ENCODE measurements at places on chromosomes 16 and 17. TPM values are rescaled to one million over a fixed set of nuclear protein-coding genes. Genes with fewer than 3 reads are reported as not detected.

- DNase-seq: no peak
Measured at GRCh38 chr16:80788027-80788426, 16.4 kb downstream of the CDYL2 start.

GRCh38 chr17:62725791-62726249 lies 82.3 kb downstream of the MARCHF10 start:
- peak; percentile 48 for DNase-seq

- no peak for DNase-seq
Measured at GRCh38 chr16:58252716-58253115, 42.1 kb downstream of the PRSS54 start.

DNA sequence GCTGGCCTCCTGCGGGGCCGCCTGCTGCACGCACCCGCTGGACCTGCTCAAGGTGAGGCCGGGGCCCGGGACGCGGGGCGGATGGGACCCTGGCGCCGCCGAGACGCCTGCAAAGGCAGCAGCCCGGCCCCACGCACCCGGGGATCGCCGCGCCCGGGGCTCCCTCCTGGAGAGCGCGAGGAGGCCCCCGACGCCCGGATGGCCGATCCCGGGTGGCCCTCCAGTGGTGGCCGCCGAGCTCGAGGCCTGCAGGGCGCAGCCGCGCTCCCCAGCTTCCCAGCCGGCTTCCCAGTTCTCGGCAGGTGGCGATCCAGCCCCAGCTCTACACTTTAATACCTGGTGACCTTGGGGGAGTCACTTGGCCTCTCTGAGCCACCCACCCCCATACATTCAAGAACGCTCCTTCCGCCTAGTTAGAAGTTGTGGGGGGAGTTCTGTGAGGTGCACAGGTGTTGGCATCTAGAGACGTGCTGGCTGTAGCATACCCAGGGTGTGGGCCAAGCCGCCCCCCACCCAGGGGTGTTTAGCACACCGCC lies 452 bp downstream of the SLC25A10 start:
- no peak for DNase-seq

GRCh38 chr16:23976524-23976923 lies 140.7 kb downstream of the PRKCB start:
- no peak for DNase-seq

GRCh38 chr17:50169881-50170459 lies 4.2 kb downstream of the SGCA start:
- DNase-seq: no peak

- no peak for DNase-seq
Measured at GRCh38 chr17:68658999-68659780, 58.0 kb upstream of the FAM20A start.

- no peak for DNase-seq
Measured at GRCh38 chr17:78159575-78160158, 8.7 kb upstream of the SYNGR2 start.

DNA sequence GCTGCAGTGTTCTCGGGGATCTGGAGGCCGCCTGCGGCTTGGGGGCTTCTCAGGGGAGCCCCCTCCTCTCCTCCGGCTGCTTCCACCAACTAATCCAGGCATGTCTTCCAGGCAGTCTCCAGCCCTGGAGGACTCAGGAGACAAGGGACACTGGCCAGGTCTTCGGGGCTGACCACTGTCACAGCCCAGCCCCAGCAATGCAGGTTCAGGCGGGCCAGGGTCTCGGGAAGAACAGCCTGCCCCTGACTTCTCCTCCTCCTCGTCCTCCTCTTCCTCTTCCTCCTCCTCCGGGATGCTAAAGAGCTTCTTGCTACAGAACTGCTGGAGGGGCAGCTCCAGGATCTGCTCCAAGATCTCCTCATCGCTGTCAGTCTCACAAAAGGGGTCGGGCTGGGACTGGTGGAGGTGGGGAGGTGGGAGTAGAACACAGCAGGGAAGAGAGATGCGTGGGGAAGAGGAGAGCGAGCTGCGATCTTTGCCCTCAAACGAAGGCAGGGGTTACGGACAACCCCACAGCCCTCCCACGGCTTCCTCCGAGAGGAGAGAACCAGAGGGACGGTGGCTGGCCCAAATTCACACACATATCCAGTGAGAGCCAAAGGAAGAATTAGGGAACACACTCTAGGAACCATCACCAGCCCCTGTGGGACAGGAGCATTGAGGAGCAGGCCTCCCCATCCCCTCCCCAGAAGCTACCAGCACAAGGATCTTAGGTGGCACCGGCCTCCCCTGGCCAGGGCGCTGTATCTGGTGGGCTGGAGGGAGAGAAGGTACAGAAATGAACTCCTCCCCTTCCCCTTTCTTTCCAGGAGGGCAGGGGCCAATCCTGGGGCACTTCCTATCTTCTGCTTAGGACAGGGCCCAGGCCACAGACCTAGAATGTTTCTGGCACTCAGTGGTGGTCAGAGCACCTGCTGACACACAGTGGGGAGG lies 19.3 kb downstream of the TSPOAP1 start:
- DNase-seq: no peak

DNA sequence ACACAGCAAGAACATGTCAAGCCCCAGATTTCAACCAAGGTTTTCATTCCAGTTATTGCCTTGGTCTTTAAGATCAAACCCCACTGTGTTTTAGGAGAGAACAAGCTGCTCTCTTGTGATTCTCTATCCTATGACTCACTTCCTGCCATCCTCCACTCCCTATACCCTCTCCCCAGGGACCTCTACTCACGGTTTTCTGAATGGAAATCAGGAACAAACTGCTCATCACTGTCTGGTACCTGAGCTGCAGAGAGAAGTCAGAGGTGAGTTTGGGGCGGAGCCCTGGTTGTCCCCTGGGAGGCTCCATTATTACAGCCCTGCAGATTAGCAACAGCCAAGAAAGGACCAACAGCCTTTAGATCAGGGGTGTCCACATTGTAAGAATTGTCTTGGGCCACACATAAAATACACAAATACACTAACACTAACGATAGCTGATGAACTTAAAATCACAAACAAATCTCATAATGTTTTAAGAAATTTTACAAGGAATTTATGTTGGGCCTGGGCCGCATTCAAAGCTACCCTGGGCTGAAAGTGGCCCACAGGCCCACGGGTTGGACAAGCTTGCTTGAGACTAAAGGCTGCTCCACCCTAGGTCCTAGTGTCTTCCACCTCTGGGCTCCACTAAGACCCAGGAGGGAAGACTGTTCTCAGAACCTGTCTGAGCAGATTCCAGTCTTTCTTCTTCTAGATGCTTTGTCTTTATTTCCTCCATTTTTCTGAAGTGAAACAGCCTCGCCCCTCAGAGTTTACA lies 9.7 kb downstream of the ETV4 start:
- DNase-seq: no peak

- DNase-seq: no peak
Measured at GRCh38 chr17:3801347-3801746, 359 bp upstream of the ITGAE start.

DNA sequence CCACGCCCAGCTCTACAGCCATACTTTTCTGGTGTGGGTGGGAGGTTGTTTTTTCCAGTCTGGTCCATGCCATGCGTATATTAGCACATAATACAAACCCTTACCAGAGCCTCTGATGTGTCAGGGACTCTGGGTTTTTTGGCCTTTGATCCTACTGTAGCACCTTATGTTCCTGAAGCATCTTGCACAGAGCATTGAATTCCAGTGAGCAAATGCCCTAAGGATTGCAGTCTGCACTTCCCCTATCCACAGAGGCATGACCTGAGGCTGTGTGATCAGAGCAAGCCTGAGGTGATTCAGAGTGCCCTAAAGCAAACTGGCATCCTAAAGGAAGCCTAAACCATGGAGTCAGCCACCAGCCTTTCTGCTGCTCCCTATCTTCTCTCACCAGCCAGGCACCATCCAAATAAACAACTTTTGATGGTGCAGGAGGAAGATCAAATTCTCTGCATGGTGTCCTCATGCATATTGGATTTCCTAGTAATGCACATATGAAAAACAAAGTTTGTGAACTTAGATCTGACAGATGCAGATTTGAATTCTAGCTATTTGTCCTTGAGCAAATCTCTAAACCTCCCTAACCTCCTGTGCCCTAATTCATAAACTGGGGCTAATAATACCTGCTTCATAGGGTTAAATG lies 41.2 kb upstream of the HAS3 start:
- no peak for DNase-seq

DNA sequence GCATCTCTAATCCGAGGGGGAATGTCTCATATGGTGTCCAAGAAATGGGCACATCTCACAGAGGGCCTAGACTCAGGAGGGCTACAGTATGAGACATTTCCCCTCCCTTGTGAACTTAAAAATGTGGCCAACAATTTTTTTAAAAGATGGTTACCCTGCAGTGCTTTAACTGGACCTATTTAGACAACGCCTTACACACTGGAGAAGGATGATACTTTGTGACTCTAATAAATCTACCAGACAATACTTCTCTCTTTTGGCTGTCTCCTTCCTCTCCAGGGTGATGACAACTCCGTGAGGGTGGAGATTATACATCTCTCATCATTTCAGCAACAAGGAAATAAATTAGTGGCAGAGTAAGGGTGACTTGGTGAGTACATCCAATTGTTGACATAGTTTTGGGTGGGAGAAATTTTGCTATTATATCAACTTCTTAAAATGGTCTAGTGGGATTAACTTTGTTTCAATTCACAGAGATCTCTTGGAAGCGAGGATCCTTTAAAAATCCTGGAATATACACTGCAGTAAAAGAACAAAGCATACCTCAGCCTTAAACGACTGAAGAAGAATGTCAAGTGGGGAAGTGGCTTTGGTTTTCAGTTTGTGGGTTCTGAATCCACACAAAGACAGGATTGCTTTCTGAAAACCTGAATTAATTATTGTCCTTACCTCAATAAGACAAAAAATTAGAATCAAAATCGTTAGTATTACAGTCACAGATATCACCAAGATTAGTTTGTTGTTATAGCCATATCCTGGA lies 89.8 kb downstream of the KPNA2 start:
- no peak for DNase-seq

- no peak for DNase-seq
Measured at GRCh38 chr16:21684199-21684598, 20.4 kb downstream of the OTOA start.

- DNase-seq: no peak
Measured at GRCh38 chr16:15510992-15511391, 76.6 kb downstream of the BMERB1 start.

- DNase-seq: no peak
Measured at GRCh38 chr16:717450-718245, 2.7 kb downstream of the METRN start.

DNA sequence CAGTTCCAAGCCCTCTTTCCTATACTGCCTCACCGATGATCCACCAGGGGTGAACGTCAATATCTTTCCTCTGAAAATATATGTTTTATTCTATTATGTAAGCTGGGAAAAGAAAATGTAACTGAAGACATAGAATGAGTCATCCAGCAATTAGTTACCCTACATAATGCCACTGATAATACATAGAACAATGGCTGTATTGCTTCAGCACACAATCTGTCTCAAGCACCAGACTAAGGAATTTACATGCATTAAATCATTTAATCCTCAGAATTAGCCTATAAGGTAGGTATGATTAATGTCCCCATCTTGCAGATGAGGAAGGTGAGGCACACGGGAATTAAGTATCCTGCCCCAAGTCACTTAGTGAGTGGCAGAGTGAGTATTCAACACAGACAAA lies 472.8 kb downstream of the TOX3 start:
- no peak for DNase-seq

DNA sequence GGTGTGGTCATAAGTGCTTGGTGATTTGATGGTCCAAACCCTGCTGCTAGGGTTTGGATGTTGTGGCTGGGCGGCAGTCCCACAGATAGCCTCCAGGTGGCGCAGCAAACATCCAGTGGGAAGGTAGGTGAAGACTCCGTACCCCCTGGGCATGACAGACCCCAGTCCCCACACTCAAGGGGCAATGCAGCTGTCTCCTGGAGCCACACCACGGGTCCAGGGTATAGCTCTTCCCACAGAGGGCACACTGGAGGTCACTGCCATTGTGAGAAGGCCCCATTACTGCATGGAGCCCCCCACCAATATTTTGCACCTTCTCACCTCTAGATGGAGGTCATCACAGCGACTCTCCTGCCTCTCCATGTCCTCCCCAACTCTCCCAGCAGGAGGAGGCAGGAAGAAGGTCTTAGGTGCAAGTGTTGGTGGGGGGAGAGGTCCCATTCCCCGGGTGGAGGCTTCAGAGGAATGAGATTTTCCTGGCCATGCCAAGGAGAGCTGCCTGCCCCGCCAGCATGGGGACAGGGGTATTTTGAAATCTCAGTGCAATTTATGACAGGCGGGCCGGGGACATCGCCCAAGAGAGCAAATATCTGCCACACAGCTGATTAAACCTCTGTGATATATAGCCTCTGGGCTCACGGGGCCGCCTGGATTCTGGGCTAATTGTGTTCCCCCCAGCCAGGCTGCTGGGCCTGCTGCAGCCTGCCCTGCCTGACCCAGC lies 17.1 kb upstream of the C17orf113 start:
- DNase-seq: peak; percentile 57

GRCh38 chr17:5971969-5972368 lies 98.2 kb upstream of the WSCD1 start:
- DNase-seq: no peak

GRCh38 chr17:80101946-80102663 lies 724 bp downstream of the GAA start:
- peak; percentile 35 for DNase-seq

DNA sequence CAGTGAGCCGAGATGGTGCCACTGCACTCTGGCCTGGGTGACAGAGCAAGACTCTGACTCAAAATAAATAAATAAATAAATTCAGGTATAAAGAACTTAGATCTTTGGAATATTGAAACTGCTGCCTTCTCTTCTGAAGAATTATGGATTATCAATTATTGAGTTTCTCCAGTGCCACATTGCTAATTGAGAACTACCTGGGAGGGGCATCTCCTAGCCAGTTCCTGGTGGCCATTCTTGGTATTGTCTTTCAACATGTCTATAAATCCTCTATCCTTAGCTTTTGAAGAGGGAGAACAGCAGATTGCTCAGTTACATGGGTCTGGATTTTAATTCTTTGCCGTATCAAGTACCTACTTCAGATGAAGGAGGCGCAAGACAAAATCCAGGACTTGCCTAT lies 29.2 kb downstream of the CALCOCO2 start:
- DNase-seq: no peak

DNA sequence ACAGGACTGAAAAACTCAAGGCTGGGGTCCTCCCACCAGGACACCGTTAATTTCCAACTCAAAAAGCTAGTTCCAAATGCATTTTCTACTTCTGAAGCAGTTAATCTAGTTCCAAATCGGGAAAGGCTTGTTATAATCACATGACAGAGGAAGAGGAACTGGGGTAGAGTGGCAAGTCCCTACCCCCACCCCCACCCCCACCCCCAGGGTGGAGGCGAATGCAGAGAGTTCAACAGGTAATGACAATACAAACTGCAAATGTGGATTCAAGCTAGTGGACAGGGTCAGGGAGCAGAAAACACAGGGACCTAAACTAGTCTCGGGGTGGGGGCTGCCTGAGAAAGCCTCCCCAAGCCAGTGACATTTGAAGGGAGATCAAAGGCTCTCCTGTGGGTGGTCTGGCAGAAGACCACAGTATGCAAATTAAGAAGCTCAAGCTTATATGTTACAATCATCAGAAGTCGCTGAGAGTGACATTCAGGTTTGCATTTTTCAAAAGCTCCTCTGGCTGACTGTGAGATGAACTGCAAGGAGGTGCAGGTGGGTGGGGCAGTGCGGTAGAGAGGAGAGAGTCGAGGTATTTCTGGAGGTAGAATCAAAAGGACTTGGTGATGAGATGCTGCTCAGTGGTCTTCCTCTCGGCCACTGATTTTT lies 56.4 kb upstream of the SLC25A19 start:
- DNase-seq: no peak

The CACNG1 gene
- polyA plus RNA-seq: not detected

The OTOP3 gene
- polyA plus RNA-seq: not detected

The SCARF1 gene
- polyA plus RNA-seq: 52.8 TPM

The HS3ST3A1 gene
- not detected for polyA plus RNA-seq

The MYOCD gene
- polyA plus RNA-seq: not detected

The SMTNL2 gene
- not detected for polyA plus RNA-seq

The SLC16A5 gene
- polyA plus RNA-seq: 31.9 TPM

The SPN gene
- polyA plus RNA-seq: not detected

The ACTG1 gene
- polyA plus RNA-seq: 10,663 TPM

The KIF18B gene
- 25.2 TPM for polyA plus RNA-seq

The GPRC5C gene
- polyA plus RNA-seq: not detected

All from endothelial cell of umbilical vein (primary cell).